ENCODE measurements at places on chromosomes 16 and 17.

GRCh38 chr16:23848958-23849357 is 13.2 kb downstream of the PRKCB start:
- DNase-seq, result no peak

- DNase-seq, result no peak
Observed at GRCh38 chr17:8976638-8977037, 11.1 kb upstream of the PIK3R5 start.

- peak; percentile 40 for DNase-seq
Observed at GRCh38 chr17:82647593-82648164, 565 bp downstream of the WDR45B start.

DNA sequence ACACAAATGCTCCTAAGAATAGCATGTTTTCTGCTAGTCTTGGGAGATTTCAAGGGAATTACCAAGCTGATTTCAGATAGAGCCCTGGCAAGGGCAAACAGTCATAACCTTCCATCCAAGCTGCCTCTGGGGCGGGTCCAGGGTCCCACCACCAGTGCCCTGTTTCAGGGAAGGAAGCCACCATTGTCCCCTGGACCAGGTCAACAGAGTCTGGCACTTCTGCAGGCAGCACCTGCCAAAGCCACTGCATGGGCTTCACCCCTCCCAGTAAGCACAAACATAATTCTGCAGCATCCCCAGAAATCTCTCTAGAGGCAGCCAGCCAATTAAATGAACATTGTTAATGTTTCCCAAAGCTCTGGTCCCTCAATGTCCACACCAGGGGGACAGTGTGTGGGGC is 143.0 kb downstream of the SALL1 start:
- DNase-seq, result no peak

- DNase-seq, result no peak
Observed at GRCh38 chr17:70888324-70888723, 719.0 kb downstream of the KCNJ2 start.

- no peak for DNase-seq
Observed at GRCh38 chr16:68927018-68927417, 83.7 kb downstream of the TANGO6 start.

DNA sequence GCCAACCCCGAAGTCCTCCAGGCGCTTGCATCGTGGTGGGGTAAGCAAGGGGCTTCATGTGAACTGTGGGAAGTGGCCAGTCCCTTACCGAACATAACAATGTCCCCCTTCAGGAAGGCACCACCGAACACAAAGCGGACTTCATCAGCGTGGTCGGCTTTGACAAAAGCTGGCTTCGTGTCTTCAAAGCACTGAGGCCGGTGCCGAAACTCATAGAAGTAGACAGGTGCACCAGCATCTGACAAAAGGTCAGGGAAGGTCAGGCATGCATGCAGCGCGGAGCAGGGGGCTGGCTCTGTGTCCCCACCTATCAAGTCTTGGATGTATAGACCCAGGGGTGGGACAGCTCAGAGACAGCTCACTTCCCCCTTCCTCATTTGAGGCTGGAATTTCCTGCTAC is 16.6 kb upstream of the CES1 start:
- DNase-seq, result no peak
